Left renal pelvis (tissue), 4 donors: ENCODE measurements at places on chromosomes 16 and 17. TPM values are rescaled to one million over a fixed set of nuclear protein-coding genes. Genes with fewer than 3 reads are reported as not detected.

- no peak for DNase-seq
These were observed 8.0 kb downstream of the SBK1 start for GRCh38 chr16:28300327-28300726.

The DPEP2 gene
- 0.82 TPM for polyA plus RNA-seq

DNA sequence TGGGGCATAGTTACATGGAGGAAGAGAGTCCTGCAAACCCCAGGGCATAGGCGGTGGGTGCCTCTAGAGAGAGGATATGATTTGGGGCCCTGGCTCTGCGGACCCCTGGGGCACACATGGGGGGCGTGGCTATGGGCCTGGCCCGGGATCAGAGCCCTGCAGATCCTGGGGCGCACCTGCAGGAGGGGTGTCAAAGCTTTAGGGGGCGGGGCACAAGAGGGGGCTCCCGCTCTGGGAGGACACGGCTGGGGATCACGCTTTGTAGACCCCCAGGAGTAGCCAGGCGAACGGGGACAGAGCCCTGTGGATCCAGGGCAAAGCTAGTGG, 497 bp downstream of the BCL7C start:
- DNase-seq, result no peak

The CLDN7 gene
- polyA plus RNA-seq, result 56.2 TPM

DNA sequence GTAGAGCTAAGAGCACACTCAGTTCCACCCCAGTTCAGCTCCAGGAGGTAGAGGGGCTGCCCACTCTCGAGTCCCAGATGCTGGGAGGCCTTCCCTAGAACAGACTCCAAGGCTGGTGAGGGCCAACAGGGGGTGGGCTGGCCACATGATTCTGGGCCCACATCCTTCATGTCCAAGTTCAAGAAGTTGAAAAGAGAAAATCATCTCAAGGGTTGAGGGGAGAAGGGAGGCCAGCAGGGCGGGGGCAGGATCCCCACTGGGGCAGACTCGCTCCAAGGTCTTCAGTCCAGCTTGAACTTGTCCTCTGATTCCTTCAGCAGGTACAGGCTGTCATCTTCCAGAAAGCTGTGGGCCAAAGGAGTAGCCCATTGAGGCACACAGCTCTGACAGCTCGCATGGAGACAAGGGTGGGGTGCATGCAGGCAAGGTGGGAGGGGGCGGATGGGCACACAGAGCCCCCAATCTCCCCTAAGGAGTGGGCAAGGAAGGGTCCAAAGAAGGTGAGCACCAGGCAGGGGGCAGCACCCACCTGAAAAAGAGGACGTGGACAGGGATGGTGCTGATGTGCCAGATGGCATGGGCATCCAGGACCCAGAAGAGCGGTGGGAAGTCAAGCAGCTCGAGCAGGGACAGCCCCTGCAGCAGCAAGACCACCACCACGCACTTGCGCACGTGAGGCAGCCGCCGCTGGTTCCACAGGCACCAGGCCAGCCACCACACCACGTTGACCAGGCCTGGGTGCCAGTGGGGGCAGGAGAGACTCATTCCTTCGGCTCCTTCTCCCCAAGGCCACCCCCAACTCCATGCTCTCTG, 4.5 kb downstream of the PNMT start:
- DNase-seq, result no peak

GRCh38 chr16:89103156-89103555, 9.5 kb downstream of the ACSF3 start:
- DNase-seq, result no peak

- DNase-seq, result no peak
These were observed 11.2 kb downstream of the SPNS3 start for GRCh38 chr17:4444782-4445473.

The DNAJC7 gene
- polyA plus RNA-seq, result 97.1 TPM

GRCh38 chr16:49675413-49675812, 180.5 kb downstream of the ZNF423 start:
- DNase-seq, result no peak

GRCh38 chr17:69404399-69404798, 10.1 kb upstream of the MAP2K6 start:
- no peak for DNase-seq

DNA sequence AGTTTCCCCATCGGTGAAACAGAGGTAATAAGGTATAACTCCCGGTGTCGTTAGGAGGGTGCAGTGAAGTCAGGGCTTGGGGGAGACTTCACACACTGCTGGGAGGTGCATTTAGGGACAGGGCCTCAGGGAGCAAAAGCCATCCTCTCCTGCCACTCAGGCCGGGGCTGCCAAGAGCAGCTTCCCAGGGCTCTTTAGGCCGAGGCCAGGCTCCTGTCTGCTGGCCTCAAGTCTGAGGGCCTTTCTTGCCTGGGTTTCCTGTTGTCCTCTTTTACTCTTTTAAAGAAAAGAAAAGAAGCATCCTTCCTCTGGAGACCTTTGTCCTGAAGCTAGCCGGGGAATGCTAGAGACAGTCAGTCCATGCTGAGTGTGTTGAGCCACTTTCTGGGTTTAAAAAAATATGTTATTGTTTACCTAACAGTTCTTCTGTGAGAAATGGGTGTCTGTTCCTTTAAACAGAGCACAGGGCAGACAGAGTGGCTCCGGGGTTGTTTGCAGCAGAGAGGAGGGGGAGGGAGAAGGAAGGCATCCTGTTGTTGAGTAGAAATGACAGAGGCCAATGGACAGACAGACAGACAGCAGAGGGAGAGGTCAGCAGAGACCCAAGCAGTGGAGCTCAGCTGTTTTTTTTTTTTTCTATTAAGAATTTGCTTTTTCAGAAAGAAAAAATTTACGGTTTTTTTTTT, 79.1 kb downstream of the C17orf67 start:
- peak; percentile 22 for DNase-seq

GRCh38 chr17:15651583-15652110, 32.1 kb upstream of the FBXW10B start:
- DNase-seq, result peak; percentile 76

DNA sequence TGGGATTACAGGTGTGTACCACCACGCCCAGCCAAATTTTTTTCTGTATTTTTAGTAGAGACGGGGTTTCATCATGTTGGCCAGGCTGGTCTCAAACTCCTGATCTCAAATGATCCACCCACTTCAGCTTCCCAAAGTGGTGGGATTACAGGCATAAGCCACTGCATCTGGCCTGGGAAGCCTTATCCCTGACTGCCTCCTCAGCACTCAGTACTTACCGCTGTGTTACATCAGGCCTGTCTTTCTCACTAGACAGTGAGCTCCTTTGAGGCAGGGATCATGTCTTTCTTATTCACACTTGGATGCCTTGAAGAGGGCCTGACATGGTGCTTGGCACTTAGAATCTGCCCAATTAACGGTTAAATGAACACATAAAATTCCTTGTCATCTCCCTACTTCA, 56.3 kb upstream of the MTMR4 start:
- no peak for DNase-seq

DNA sequence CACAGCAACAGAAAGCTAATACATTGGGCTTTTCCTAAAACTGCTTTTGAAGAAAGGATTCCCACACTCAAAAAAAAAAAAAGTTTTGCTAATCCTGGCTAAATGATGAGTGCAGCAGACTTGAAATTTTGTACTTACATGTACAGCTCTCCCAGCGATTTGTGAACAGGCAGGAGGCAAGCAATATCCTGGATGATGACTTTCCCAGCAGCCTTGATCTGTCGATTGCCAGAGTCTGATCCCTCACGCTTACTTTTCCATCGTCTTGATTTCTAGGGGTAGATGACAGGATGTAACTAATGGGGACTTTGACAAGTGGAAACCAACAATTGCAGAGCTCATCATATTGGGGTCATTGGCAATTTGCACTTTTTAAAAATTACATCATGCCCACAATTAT, 91.4 kb downstream of the WDR59 start:
- no peak for DNase-seq

DNA sequence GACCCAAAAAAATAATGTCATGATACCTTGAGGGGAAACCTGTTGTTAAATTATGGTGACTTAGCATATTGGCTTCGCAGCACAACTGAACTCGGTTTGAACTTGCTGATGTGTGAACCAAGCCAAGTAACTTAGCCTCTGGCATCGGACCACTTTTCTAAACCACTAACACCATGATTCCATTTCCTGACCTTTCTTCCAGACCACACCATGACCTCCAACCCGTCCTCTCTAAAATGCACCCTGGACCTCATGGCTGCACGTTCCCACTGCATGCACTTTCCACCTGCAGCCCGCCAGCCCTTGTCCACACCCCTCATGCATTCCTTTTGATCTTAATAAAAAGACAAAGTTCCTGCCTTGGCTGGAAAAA, 29.3 kb downstream of the DYNLRB2 start:
- peak; percentile 15 for DNase-seq

The EMP2 gene
- 25.0 TPM for polyA plus RNA-seq

The CCL16 gene
- polyA plus RNA-seq, result 0.10 TPM

DNA sequence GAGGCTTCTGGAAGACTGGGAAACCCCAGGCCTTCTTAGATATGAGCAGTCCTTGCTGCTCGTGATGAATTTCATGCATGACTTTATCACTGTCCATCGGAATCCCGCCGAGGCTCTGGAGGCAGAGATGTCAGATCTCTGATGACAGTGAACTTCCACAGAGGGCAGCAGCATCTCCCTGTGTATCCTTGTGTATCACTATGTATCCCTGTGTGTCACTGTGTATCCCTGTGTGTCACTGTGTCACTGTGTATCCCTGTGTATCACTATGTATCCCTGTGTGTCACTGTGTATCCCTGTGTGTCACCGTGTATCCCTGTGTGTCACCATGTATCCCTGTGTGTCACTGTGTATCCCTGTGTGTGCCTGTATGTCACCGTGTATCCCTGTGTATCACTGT, 160.2 kb upstream of the CHMP6 start:
- no peak for DNase-seq

The PMP22 gene
- polyA plus RNA-seq, result 76.1 TPM

GRCh38 chr16:30434852-30435251, 5.0 kb upstream of the DCTPP1 start:
- no peak for DNase-seq

DNA sequence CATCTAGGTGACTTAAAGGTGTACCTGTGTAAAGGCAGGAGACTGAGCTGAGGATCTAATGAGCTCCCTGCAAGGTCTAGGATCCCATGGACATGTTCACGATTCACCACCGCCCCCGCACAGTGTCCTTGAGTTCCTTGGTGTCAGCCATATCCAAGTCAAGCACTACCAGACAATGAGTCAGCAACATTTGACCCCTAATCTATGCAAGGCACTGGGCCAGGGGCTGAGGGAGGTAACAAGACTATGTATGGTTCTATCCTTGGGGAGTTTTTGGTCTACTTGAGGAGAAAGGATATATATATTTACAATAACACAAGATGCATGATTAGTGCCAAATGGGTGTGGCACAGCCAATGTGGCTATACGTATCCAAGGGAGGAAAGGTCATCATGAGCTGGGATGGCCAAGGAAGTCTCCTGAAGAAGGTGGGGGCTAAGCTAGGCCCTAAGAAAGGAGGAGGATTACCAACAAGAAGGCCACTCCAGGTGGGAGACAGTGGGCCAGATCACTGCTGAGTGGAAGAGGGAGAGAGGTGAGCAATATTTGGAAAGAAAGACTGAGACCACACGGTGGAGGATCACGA, 35.0 kb downstream of the ITGB3 start:
- DNase-seq, result no peak

The CLDN6 gene
- 30.9 TPM for polyA plus RNA-seq
